ENCODE measurements at places on chromosomes 16 and 17. TPM values are rescaled to one million over a fixed set of nuclear protein-coding genes. Genes with fewer than 3 reads are reported as not detected.

GRCh38 chr17:6936370-6937028 is 59.4 kb upstream of the ALOX12 start:
- no peak for DNase-seq
- H3K27ac ChIP-seq: no peak overlapping the region
- no peaks in the 10 kb centered on the region for H3K36me3 ChIP-seq
- H3K27me3 ChIP-seq: no peaks in the 10 kb centered on the region

- peak overlapping the region; percentile 11 for H3K4me3 ChIP-seq
- peak overlapping the region; percentile 85 for H3K27ac ChIP-seq
- no peaks in the 10 kb centered on the region for H3K36me3 ChIP-seq
These were observed 157.4 kb upstream of the CHMP6 start for GRCh38 chr17:80833952-80834892.

DNA sequence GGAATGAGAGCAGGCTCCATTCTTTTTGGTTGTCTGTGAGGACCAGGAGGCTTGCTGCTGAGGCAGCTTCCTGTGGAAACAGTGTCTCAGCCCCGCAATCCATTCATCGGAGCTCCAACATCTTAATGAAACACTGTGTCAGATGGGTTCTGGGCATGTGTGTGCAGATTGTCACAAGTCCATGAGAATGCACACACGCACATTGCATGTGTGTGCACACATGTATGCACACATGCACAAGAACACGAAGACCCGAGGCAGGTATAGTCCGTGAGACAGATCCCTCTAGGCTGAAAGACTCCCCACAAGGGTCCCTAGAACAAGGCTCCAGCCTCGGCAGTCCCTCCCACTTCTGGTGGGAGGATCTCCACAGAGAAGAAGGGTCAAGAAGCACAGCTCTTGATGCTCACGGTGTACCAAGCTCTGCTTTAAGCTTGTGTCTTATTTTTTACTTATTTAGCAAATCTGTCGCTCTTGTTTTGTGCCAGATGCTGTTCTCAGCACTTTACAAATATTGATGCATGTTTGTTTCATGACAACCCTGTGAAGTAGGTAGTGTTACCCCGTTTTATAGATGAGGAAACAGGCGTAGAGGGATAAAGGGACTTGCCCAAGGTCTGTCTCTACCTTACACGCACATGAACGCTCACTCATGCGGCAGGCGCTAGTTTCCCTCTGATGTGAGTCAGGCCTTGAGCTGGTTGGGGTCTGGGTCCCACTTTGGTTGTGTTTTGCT is 213.1 kb downstream of the SEC14L1 start:
- no peak overlapping the region for H3K4me3 ChIP-seq
- H3K4me1 ChIP-seq: peaks cover 34% of the 10 kb centered on the region
- H3K27me3 ChIP-seq: no peaks in the 10 kb centered on the region
- peak overlapping the region; percentile 41 for H3K27ac ChIP-seq
- DNase-seq: no peak

GRCh38 chr16:27197004-27197403 is 6.3 kb upstream of the KDM8 start:
- H3K4me3 ChIP-seq: no peak overlapping the region
- H3K36me3 ChIP-seq: no peaks in the 10 kb centered on the region
- DNase-seq: no peak
- H3K27me3 ChIP-seq: no peaks in the 10 kb centered on the region

DNA sequence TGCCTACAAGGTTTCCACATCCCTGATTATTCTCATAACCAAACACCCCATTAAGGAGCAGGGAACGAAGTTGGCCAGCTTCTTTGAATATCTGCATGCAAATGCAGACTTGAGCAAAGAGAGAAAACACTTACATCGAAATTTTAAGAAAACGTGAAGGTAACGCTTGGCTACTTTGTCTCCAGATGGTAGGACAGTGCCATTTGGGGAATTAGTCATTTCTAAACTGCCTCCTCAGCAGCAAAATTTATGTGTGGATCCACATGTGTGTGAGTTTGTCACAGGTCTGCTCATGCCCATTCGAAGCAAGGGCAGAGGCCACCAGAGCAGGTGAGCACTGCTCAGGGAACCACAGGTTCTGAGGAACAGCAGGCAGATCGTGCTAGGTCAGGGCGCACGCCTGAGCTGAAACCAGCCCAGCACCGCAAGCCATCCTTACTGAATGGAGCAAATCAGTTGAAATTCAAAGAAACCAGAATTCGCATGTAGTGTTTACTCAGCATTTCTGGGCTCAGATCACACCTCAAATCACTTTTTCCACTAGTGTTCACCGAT is 80.1 kb downstream of the SOCS1 start:
- no peaks in the 10 kb centered on the region for H3K36me3 ChIP-seq
- no peaks in the 10 kb centered on the region for H3K4me1 ChIP-seq
- no peak for DNase-seq
- H3K27ac ChIP-seq: no peak overlapping the region
- no peaks in the 10 kb centered on the region for H3K27me3 ChIP-seq
- H3K4me3 ChIP-seq: no peak overlapping the region

Gene EVPLL
- not detected for total RNA-seq

DNA sequence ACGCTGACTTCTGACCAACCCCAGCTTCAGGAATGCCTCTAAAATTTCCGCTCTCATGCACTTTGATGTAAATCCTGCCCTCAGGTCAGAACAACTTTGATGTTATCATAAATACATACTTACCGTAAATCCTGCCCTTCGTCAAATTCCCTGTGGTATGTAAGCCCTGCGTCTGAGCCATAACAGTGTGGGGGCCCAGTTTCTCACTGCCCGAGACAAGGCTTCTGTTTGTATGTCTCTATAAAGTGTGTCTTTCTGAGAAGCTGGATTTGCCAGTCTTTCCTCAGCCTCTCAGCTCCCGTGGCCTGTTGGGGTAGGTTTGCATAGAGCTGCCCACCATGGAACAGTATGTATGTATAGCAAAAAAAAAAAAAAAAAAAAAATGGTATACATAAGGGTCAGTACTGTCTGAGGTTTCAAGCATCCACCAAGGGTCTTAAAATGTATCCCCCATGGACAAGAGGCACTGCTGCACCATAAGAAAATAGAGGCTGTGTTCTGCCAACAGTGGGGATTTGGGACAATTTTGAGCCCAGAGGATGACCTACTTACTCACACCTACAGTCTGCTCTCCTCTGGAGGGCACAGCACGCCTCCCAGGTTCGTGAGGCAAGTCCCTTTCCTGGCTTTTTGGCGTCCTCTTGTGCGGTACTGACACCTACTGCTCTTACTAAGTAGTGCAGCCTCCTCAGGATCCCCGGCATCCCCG is 17.5 kb downstream of the PRMT7 start:
- H3K36me3 ChIP-seq: no peaks in the 10 kb centered on the region
- no peaks in the 10 kb centered on the region for H3K4me1 ChIP-seq
- H3K4me3 ChIP-seq: no peak overlapping the region
- no peaks in the 10 kb centered on the region for H3K27me3 ChIP-seq

DNA sequence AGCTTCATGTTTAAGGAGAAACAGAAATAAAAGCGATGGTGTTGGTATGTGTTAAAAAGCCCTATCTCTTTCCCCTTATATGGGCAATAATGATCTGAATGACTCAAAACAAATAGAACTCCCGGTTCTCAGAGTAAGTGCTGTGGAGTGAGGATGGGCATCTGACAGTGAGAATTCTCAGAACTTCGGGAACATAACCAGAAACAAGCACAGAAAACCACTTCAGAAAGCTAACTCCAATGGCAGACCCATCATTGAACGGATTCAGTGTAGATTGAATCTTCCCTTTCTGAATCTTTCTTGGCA is 67.2 kb downstream of the CDH8 start:
- no peak for DNase-seq
- H3K27me3 ChIP-seq: no peaks in the 10 kb centered on the region
- no peak overlapping the region for H3K27ac ChIP-seq
- no peaks in the 10 kb centered on the region for H3K36me3 ChIP-seq

- H3K27me3 ChIP-seq: no peaks in the 10 kb centered on the region
- no peaks in the 10 kb centered on the region for H3K36me3 ChIP-seq
- H3K4me3 ChIP-seq: no peak overlapping the region
- no peak overlapping the region for H3K27ac ChIP-seq
- H3K4me1 ChIP-seq: peaks cover 22% of the 10 kb centered on the region
These were observed 7.9 kb downstream of the TIMM22 start for GRCh38 chr17:1004769-1005295.

GRCh38 chr16:56749672-56750491 is 20.0 kb downstream of the NUP93 start:
- H3K36me3 ChIP-seq: no peaks in the 10 kb centered on the region
- H3K4me1 ChIP-seq: peaks cover 12% of the 10 kb centered on the region
- DNase-seq: no peak
- H3K27ac ChIP-seq: no peak overlapping the region

GRCh38 chr16:56203052-56203451 is 11.8 kb downstream of the GNAO1 start:
- H3K36me3 ChIP-seq: no peaks in the 10 kb centered on the region
- no peaks in the 10 kb centered on the region for H3K27me3 ChIP-seq
- no peaks in the 10 kb centered on the region for H3K4me1 ChIP-seq
- DNase-seq: no peak

- no peaks in the 10 kb centered on the region for H3K36me3 ChIP-seq
- H3K27ac ChIP-seq: no peak overlapping the region
- H3K27me3 ChIP-seq: peaks cover 12% of the 10 kb centered on the region
- peaks cover 1% of the 10 kb centered on the region for H3K4me1 ChIP-seq
- DNase-seq: no peak
These were observed 16.0 kb upstream of the OR1F1 start for GRCh38 chr16:3171855-3172593.

DNA sequence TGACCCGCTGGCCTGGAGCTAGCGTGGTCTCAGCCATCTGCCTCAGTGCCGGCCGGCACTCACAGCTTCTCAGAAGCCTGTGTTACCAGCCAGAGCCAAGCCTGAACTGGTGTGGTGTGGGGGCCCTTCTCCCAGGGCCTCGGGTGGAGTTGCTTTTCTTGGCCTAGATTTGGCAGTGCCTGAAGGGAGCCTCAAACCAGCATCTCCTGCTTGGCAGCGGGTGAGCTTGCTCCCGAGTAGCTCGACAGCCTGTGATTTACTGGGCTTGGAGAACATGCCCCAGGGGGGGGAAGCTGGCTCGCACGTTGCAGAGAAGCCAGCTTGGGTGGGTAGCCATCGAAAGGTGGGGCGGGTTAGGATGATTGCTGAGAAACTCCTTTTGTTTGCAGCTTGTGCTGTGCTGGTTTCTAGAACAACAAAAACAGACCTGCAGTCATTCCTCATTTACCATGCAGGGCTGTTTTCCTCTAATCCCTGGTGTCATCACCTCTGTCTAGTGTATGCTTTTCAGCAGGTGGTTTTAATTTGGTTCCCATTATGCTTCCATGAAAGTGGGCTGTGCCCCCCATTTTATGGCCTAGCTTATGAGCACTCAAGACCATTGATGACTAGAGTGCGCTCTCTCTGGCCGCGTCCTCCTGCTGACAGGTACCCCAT is 42.2 kb downstream of the TBCD start:
- no peaks in the 10 kb centered on the region for H3K36me3 ChIP-seq
- H3K27ac ChIP-seq: no peak overlapping the region
- H3K27me3 ChIP-seq: no peaks in the 10 kb centered on the region
- no peak overlapping the region for H3K4me3 ChIP-seq
- H3K4me1 ChIP-seq: no peaks in the 10 kb centered on the region
- no peak for DNase-seq

Gene PPL
- total RNA-seq: 6.9 TPM

DNA sequence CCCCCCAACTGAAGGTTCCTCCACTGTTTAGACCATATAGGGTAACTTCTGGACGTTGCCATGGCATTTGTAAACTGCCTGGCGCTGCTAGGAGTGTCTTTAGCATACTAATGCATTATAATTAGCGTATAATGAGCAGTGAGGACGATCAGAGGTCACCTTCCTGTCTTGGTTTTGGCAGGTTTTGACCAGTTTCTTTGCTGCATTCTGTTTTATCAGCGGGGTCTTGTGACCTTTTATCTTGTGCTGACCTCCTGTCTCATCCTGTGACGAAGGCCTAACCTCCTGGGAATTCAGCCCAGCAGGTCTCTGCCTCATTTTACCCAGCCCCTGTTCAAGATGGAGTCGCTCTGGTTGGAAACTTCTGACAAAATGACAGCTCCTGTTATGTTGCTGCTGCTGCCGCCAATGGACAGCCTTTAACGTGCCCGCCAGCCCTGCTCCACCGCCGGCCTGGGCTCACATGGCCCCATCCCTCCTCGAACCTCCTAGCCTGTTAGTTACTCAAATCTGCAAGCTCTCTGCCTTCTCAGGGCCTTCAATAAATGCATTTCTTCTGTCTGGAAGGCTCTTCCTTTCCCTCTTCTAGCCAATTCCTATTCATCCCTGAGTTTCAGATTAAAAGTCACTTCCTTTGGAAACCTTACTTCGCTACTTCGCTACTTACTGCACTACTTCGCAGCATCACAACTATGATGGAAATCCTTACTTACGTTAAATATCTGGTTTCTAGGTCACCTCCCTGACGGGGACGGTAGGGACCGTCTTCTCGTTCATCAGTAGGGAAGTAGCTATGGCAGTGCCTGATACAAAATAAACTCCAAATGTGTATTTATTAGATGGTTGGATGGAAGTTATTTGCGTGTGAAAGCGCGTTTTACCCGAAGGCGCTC is 640 bp upstream of the NAGLU start:
- H3K36me3 ChIP-seq: no peaks in the 10 kb centered on the region
- H3K27ac ChIP-seq: peak overlapping the region; percentile 93
- no peaks in the 10 kb centered on the region for H3K27me3 ChIP-seq
- peaks cover 17% of the 10 kb centered on the region for H3K4me1 ChIP-seq

DNA sequence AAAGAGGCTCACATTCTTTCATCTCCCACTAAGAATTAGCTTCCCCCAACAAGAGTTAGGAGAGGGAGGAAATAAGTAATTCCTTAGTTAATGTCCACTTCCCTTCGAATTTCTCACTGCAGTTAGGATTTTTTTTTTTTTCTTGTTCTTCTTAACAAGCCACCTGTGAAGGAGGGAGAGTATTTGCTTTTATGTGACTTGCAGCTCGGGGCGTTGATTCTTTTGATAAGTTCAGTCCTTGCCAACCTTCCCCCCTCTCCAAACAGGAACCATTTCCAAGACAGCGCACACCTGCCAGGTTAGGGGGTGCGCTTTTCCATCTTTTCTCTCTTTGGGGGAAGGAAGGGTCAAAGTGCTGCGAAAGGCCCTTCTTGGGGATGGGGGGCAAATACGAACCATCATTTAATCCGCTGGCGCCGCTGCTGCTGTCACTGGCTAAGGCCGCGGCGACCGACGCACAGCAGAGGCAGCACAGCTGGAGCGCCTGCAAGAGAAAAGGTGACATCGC is 758 bp downstream of the ADAMTS18 start:
- H3K4me3 ChIP-seq: no peak overlapping the region
- H3K4me1 ChIP-seq: peaks cover 3% of the 10 kb centered on the region
- DNase-seq: no peak
- H3K27me3 ChIP-seq: no peaks in the 10 kb centered on the region
- H3K36me3 ChIP-seq: no peaks in the 10 kb centered on the region

- peaks cover 1% of the 10 kb centered on the region for H3K4me1 ChIP-seq
- H3K36me3 ChIP-seq: no peaks in the 10 kb centered on the region
- no peak overlapping the region for H3K27ac ChIP-seq
These were observed 759 bp downstream of the ELAC2 start for GRCh38 chr17:13016881-13017654.

GRCh38 chr17:57898487-57899311 is 48.9 kb upstream of the MRPS23 start:
- H3K4me1 ChIP-seq: peaks cover 31% of the 10 kb centered on the region
- DNase-seq: peak; percentile 48
- no peaks in the 10 kb centered on the region for H3K27me3 ChIP-seq
- H3K27ac ChIP-seq: peak overlapping the region; percentile 35

Gene MKS1
- 26.0 TPM for total RNA-seq

Gene C17orf78
- not detected for total RNA-seq
